ENCODE measurements at places on chromosomes 12 and 14.

- DNase-seq: no peak
These were observed 2.0 kb upstream of the NECAP1 start for GRCh38 chr12:8080120-8080519.

GRCh38 chr14:35352274-35353233 lies 52.0 kb downstream of the NFKBIA start:
- peak; percentile 83 for DNase-seq

DNA sequence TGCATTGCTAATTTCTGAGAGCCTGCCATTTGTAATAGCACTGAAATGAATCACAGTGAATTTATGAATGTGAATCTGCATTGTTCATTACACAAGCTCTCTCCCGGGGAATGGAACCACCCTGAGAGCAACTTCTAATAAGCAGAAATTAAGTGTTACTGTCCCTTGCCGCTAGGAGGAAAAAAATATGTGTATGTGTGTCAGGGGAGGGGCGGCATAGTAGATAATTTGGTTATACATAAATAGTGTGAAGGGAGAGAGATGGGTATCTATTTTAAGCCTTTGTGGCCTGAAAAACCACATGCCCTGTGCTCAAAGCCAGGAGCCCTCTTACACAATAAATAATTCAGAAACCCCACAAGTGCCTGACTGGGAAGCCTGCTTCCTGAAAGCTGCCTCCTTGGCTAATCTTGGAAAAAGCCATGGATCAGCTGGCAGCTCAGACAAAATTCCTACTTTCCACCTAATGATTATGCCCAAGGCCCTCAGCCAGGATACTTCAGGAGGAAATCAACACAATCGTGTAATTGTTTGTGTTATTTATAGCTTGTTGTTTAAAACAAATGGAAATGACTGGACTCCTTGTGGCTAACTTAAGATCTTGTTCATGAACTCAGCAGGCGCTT lies 366.2 kb upstream of the KITLG start:
- DNase-seq: no peak

DNA sequence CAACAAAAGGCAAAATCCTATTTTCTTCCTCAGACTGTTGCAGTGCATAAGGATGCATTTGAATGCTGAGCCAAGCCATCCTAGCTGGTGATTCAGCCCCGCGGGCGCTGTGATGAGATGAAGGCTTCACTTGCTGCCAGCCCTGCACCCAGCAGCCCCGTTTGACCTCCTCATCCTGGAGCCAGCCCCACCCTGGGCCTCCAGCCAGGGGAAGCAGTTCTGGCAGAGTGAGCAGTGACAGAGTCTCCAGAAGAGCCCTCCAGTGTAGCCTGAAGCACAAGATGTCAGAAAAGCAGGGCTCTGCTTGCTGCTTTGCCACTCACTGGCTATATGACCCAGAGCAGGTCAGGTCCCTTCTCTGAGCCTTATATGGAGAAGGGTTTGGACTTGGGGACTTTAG lies 96.2 kb upstream of the HSPB8 start:
- DNase-seq: no peak
